ENCODE measurements at places on chromosomes 7 and 10.

- DNase-seq: no peak
Observed at GRCh38 chr7:149874644-149875028, 867 bp downstream of the ATP6V0E2 start.

DNA sequence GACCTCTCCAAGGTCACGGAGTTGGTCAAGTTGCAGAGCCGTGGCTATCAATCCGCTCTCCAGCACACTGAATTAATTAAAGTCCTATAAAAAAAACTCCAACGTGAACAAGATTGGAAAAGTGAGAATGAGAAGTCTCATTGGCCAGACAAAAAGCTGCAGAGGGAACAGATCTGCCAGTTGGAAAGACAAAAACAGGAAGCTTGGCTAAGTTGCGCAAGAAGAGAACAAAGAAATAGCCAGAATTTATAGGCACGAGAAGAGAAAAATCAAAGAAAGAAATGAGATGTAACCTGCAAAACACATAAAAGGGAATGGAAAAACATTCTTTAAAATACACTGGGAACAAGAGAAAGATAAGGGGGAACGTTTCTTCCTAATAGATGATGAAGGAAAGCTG is 45.7 kb upstream of the CRTAC1 start:
- no peak for DNase-seq

GRCh38 chr10:58791137-58791536 is 278.5 kb downstream of the BICC1 start:
- no peak for DNase-seq

DNA sequence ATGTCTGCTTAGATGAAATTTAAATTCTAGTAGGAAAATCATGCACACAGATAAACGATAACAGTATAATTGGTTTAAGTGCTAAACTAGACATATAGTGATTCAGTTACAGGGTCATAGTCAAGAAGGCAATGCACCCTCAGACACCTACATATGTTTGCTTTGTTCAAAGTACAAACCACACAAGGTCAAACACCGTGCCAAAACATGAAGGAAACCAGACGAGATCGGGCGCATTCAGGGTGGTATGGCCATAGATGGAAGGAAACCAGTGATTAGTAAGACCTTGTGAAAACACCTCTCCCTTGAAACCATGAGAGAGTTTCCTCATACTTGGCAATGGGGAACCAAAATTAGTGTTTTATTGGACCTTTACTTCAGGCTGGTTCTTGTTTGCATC is 906.9 kb downstream of the PCDH15 start:
- DNase-seq: no peak

DNA sequence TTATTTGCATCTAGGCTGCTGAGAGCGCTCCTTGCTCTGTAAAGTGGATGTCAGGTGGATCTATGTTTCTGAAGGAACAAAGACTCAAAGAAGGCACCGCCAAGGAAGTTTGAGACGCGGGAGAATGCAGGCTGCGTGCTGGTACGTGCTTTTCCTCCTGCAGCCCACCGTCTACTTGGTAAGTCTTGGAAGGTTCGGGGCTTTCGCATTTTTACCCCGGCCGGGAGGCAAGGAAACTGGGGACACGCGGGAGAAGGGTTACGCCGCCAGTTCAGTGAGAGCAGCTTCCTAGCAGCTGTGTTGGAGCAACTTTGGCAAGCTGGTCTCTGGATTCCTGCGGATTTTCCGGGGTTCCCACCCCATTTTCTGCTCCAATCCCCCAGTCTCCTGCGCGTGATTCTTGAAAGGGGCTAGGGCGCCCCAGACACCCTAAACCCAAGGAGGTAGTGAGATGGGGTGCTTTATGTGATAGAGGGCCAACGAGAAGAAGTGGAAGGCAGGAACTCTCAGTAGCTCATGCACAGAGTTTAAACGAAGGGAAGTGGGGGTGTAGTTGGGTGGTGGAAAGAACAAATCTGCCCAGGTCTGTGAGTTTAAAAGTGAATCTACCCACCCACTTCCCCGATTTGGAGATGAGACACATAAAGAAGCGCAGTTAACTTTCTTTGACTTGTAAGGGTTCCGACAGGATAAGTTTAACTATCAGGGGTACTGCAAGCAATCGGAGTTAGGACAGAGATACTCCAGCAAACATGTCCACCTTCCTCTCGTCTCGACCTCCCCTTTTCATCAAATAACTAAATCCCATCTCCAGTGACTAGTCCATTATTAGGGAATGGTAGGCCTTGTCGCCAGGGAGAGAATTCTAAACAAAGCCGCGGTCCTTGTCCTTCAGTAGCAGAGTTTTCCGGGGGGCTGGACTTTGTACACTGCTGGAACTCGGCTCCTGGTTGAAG is 2.5 kb downstream of the NXPH1 start:
- no peak for DNase-seq

DNA sequence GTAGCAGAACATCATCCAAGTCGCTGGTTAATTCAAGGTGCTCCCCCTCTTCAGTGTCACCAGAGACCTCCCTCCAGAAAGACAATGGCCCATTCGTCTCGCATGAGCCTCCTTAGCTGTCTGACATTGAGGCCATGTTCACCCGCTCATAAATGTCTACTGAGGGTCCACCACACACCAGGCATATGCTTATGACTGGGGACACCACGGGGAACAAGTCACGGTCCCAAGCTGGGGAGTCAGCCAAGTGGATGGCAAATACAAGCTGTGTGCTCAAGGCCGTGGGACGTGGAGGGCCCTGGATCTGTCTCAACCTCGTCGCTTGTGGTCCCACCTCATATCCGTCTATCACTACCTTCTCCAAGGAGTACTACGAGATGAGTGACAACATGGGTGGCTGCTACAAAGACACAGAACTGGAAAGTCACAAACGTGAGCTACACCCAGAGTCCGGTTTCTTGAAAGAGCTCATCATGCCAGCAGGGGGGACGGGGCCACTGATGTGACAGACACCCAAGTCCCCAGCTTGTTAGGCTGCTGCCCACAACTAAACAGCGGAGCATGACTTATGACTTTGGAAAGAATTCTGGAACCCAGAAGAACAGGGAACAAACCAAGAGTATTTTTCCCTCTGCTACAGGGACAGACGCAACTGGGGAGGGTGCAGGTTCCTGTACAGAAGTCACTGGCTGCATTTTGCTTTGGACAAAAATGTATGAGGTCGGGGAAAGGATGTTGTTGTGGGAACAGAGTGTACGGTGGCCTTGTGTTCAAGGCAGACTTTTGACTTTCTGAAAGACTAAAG is 189.6 kb downstream of the COBL start:
- no peak for DNase-seq

GRCh38 chr7:20218279-20218678 is 1.1 kb upstream of the MACC1 start:
- no peak for DNase-seq

Data from endothelial cell of umbilical vein (primary cell).